ENCODE measurements at places on chromosomes 12 and 14.

DNA sequence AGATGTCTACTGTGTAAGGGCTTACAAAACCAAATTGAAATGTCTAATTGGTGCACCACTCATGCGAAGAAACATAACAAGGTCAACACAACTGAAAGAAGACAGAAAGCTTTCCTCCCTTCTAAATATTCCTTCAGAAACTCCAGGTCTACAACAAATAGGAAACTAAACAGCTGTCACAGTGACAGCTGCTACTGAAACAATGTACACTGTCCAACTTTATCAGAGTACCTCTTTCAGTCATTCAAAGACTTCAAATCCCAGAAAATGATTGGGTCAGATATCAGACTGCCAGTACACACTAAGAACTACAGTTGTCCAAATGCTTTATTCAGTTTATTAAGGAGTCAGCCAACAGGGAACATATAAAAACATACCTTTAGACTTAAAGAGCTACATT lies 35.2 kb downstream of the CEP128 start:
- DNase-seq, result no peak

DNA sequence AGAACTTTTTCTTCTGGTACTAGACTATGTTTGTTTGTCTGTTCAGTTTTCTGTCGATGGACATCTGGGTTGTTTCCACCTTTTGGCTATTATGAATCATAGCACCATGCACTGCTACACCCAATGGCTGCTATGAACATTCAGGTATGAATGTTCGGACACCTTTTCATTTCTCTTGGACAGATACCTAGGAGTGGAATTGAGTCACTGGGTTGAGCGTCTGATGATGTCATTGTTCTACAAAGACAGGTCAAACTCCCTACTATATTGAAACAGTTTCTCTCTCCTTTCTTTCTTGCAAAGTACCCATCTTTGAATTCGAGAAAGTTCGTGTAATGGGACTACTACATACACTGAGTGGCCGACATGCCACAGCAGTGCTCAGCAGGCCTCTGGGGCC lies 44.7 kb downstream of the KCTD10 start:
- DNase-seq, result no peak

DNA sequence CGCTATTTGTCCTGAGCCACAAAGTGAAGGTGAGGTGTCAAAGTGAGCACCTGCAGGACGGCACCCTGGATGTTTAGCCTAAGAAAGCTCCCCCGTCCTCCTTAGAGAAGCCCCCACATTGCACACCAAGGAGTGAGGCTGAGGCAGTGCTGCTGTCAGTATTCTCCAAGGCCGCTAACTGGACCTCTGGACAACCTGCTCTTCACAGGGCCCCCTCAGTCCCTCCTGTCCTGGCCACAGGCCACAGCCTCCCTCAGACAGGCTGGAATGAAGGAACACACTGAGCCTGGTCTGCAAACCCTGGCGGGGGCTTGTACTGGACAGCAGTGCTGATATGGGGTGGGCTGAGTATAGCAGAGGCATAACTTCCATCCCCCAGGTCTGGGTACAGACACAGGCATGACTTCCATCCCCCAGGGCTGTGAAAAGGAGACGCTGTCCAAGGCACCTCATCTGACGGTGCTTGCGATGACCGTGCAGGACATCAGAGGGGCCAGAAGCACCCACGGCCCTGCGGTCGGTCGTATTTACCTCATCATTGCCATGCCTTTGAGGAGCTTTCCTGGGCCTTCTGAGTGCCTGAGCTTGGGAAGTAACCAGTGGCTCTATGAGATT lies 82.4 kb upstream of the DIO3 start:
- DNase-seq, result no peak

GRCh38 chr12:19507823-19508222 lies 68.5 kb downstream of the AEBP2 start:
- no peak for DNase-seq

GRCh38 chr14:72597252-72598233 lies 296.4 kb downstream of the DPF3 start:
- DNase-seq, result no peak

GRCh38 chr14:89165189-89166181 lies 251.5 kb downstream of the FOXN3 start:
- DNase-seq, result no peak

GRCh38 chr12:85394809-85395208 lies 114.8 kb downstream of the ALX1 start:
- no peak for DNase-seq

- DNase-seq, result no peak
Measured at GRCh38 chr12:88544991-88545980, 35.0 kb downstream of the KITLG start.

GRCh38 chr12:121789800-121790728 lies 3.4 kb downstream of the RHOF start:
- DNase-seq, result no peak

DNA sequence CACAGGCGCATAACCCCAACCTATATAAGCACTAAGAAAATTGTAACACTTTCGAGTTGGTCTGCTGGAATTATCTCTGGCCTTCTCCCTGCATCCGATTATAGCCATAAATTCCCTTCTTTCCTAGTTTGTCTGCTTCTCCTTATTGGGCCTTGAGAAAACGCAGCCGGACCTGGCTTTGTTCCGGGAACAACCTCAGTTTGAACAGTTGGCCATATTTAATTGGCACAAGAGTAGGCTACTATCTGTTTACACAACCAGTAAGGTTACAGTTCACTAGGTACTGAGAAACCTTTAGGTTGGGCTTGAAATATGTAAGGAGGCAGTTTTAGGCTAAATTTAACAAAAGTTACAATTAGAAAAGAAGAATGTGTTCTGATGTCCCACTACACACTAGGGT lies 176.1 kb downstream of the IPO8 start:
- no peak for DNase-seq

- no peak for DNase-seq
Measured at GRCh38 chr14:74492776-74493342, at the start of gene NPC2. Gene NPC2 (minus strand): TSS chr14:74493305. CDS start chr14:74493274, 31 bp downstream.

GRCh38 chr12:23569356-23569755 lies 380.1 kb downstream of the SOX5 start:
- DNase-seq, result no peak

- peak; percentile 30 for DNase-seq
Measured at GRCh38 chr14:68486033-68486732, 306.7 kb downstream of the ZFP36L1 start.

DNA sequence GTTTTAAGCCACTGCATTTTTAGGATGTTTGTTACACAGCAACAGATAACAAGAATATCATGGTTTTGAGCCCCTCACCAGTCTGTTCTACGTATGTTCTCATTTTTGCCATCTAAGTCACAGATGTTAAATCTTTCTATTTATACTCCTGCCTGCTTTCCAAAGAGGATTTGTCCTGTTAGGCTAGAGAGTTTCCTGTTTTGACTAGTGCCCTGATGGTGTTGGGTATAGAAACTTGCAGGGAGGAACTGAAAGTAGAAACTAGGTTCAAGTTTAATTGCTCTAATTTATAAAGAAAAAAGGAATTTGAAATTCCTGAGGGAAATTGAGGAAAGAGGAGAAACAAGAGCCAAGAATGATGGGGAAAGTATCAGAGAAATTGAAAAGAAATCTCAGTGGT lies 74.4 kb upstream of the COCH start:
- no peak for DNase-seq

DNA sequence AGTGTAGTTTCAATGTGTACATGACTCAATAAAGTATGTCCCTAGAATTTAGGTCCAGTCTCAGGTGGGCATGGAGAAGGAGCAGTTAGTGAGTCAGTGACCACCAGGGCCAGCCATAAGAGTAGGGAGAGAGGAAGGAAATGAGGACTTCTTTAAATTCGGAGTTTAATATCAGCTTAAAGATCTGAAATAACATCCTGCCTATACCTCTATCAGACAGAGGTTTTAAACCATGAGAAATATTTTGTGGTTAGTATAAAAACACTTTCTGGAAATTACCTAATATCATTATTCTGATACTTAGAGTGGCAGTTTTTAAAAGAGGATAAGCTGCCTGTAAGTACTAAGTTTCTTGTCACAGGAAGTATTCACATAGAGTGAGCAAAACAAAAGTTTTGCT lies 61.7 kb upstream of the ST8SIA1 start:
- DNase-seq, result no peak

- no peak for DNase-seq
Measured at GRCh38 chr14:92958373-92959188, 35.6 kb downstream of the CHGA start.

GRCh38 chr12:54697851-54698250 lies 49.7 kb upstream of the DCD start:
- no peak for DNase-seq

DNA sequence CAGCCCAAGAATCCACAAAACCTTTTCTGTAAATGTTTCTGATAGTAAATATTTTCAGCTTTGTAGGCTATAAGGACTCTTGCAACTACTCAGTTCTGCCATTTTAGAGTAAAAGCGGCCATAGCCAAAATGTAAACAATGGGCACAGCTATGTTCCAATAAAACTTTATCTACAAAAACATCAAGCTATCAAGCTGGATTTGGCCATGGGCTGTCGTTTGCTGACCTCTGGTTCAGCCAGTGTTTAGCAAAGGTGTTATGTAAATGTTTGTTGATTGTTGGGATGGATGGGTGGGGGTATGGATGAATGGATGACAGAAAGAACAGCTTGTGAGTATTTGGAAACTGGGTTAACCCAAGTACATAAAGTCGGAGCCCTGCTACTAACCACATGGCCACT lies 111.1 kb upstream of the VRK1 start:
- DNase-seq, result no peak

DNA sequence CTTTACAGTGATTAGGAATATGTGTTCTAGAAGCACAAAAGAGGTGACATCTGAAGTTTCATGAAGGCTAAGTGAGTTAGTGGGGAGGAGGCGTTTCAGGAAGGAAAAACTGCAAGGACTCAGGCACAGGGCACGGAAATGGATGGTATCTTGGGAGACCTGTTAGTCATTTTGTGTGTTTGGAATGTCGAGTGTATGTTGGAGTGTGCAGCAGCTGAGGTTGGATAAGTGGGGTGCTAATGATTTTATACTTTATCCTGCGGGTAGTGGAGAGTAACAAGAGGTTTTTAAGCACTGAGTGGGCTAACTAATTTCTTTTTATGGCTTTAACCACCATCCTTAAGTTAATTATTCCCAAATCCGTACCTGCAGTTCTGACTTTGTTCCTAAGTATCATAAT lies 571.5 kb upstream of the FBXO33 start:
- no peak for DNase-seq

DNA sequence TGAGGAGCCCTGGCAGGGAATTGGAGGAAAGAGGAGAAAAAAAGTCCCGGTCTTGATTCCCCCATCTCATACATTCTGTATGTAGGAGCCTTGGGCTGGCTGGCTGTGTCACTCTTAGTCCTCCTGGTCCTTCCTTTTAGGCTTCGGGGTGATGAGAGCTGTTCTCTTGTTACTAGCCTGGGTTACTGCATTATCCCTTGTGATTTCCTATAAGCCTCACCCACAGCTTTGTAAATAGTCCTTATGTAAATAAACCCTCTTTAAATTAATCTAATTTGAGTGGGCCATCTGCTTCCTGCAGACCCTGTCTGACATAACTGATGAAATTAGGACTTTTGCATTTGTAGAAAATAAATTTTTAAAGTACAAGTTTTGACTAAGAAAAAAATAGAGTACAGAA lies 19.2 kb downstream of the DNM1L start:
- DNase-seq, result no peak

All from HuH-7 (cell line).